ENCODE measurements at places on chromosomes 3 and 15.

GRCh38 chr3:188452158-188452772 lies 298.3 kb downstream of the LPP start:
- DNase-seq = no peak

GRCh38 chr15:59688423-59688781 lies 718 bp downstream of the BNIP2 start:
- no peak for DNase-seq

- DNase-seq = no peak
Measured at GRCh38 chr3:133137042-133137996, 99.1 kb downstream of the TMEM108 start.

- no peak for DNase-seq
Measured at GRCh38 chr15:74857671-74858368, 14.9 kb upstream of the ULK3 start.
